ENCODE measurements at places on chromosomes 5 and 9.

- DNase-seq = no peak
- H3K4me3 ChIP-seq = peak overlapping the region; percentile 92
- no peaks in the 10 kb centered on the region for H3K27me3 ChIP-seq
- no peaks in the 10 kb centered on the region for H3K36me3 ChIP-seq
- H3K4me1 ChIP-seq = peaks cover 32% of the 10 kb centered on the region
These were observed 1.5 kb downstream of the DCAF10 start for GRCh38 chr9:37801959-37802711.

- peaks cover 7% of the 10 kb centered on the region for H3K4me1 ChIP-seq
- H3K36me3 ChIP-seq = no peaks in the 10 kb centered on the region
- no peaks in the 10 kb centered on the region for H3K27me3 ChIP-seq
- H3K4me3 ChIP-seq = no peak overlapping the region
- no peak overlapping the region for H3K27ac ChIP-seq
These were observed 50.4 kb downstream of the MAST4 start for GRCh38 chr5:66646570-66646969.

- peak; percentile 52 for DNase-seq
- H3K4me1 ChIP-seq = no peaks in the 10 kb centered on the region
- H3K27me3 ChIP-seq = no peaks in the 10 kb centered on the region
- H3K27ac ChIP-seq = no peak overlapping the region
- H3K36me3 ChIP-seq = peaks cover 40% of the 10 kb centered on the region
- no peak overlapping the region for H3K4me3 ChIP-seq
These were observed 84.7 kb downstream of the GOLPH3 start for GRCh38 chr5:32089146-32090000.

DNA sequence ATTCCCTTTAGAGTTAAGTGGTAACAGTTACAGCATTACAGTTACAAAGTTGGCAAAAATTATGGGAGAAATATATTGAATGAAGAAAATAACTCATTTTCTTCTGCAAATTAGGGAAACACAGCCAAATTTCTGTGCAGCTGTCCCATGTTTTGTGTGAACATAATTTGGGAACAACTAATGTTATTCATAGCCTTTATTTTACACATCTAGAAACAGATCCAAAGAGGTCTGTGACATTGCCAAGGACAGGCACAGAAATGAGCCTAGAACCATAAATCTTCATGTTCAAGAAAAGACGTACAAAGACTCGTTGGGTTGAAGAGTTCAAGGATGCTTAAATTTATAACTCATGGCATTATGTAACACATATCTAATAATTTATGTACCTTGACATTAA, 114.1 kb upstream of the TXNDC8 start:
- H3K4me1 ChIP-seq = no peaks in the 10 kb centered on the region
- DNase-seq = no peak
- H3K27ac ChIP-seq = no peak overlapping the region

DNA sequence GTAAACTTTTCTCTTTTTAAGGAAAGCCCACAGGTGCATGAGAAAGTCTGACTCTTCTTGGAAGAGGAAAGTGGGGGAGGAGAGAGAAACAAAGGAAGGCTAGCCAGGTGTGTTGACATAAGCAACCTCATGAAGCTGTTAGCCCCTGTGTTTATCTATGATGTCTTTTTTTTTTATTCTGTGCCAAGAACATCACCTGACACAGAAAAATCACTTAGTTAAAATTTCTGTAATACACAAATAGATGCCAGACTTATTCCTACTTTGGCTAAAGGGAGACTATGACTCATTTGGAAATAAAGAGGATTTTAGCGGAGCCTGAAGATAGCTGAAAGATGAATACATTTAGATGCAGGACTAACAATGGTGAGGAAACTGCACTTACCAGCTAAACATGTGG, 58.3 kb downstream of the BAAT start:
- H3K27ac ChIP-seq = no peak overlapping the region
- H3K4me3 ChIP-seq = no peak overlapping the region
- H3K36me3 ChIP-seq = no peaks in the 10 kb centered on the region
- no peaks in the 10 kb centered on the region for H3K27me3 ChIP-seq
- no peak for DNase-seq

- H3K27ac ChIP-seq = no peak overlapping the region
- H3K27me3 ChIP-seq = no peaks in the 10 kb centered on the region
- H3K4me3 ChIP-seq = no peak overlapping the region
- H3K36me3 ChIP-seq = no peaks in the 10 kb centered on the region
- H3K4me1 ChIP-seq = no peaks in the 10 kb centered on the region
- DNase-seq = no peak
These were observed 8.9 kb downstream of the IFNE start for GRCh38 chr9:21473236-21473635.

- H3K4me3 ChIP-seq = no peak overlapping the region
- no peaks in the 10 kb centered on the region for H3K27me3 ChIP-seq
- no peaks in the 10 kb centered on the region for H3K4me1 ChIP-seq
- H3K36me3 ChIP-seq = no peaks in the 10 kb centered on the region
- DNase-seq = peak; percentile 64
These were observed 48.6 kb upstream of the TLE1 start for GRCh38 chr9:81737871-81738507.

- peak overlapping the region; percentile 30 for H3K27ac ChIP-seq
- no peaks in the 10 kb centered on the region for H3K27me3 ChIP-seq
- no peaks in the 10 kb centered on the region for H3K36me3 ChIP-seq
- H3K4me1 ChIP-seq = no peaks in the 10 kb centered on the region
- DNase-seq = no peak
These were observed 209.3 kb downstream of the ZNF608 start for GRCh38 chr5:124537107-124537506.

GRCh38 chr9:33468215-33468730, 5.5 kb downstream of the NOL6 start:
- peaks cover 16% of the 10 kb centered on the region for H3K4me1 ChIP-seq
- no peak overlapping the region for H3K4me3 ChIP-seq
- peaks cover 84% of the 10 kb centered on the region for H3K36me3 ChIP-seq
- H3K27me3 ChIP-seq = no peaks in the 10 kb centered on the region
- no peak overlapping the region for H3K27ac ChIP-seq
- no peak for DNase-seq

DNA sequence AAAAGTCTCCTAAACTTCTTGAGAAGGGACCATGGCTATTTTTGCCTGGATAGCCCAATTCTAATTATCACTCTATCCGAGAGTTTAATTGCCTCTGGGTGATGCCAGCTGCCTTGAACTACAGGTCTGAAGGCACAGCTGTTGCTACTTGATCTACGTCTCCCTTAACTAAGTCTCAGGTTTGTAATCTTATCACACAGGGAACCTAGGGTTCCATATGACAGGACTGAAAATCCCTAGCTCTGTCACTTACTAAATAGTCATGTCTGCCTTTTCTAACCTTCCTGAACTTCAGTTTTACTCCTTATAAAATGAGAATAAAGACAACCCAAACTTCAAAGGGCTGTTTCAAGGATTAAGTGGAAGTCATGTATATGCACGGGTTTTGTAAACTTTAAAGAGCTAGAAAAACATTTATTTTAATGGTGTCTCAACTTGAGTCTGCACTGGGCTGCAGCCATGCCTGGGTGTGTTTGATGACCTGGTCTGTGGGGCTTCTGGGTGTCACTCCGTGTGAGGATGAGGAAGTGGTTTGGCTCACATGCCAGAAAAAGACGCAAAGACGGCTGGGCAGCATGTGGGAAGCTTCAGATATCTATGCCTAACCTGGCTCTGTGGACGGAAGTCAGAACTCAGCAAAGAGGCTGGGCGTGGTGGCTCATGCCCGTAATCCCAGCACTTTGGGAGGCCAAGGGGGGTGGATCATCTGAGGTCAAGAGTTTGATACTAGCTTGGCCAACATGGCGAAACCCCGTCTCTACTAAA, 129.3 kb upstream of the SLC44A1 start:
- H3K36me3 ChIP-seq = no peaks in the 10 kb centered on the region
- no peaks in the 10 kb centered on the region for H3K27me3 ChIP-seq
- no peaks in the 10 kb centered on the region for H3K4me1 ChIP-seq
- H3K27ac ChIP-seq = no peak overlapping the region

DNA sequence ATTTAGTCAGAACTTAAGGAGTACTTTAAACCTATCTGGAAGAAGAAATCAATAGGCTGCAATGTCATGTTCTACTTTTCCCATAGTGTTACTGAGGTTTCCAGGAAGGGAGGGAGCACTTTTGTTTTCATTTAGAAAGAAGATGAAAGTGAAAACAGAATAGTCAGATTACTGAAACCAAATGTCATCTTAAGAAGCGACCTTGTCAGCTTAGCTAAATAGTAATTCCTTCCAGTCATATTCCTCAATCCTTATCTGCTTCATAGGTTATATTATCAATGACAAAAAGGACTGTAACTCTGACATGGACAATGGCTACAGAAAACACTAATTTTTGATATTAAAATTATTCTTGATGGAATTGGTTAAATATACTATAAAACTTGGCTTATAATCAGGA, 27.7 kb downstream of the SAR1B start:
- no peak overlapping the region for H3K27ac ChIP-seq
- H3K36me3 ChIP-seq = peaks cover 64% of the 10 kb centered on the region
- H3K27me3 ChIP-seq = no peaks in the 10 kb centered on the region
- H3K4me3 ChIP-seq = no peak overlapping the region
- no peak for DNase-seq

DNA sequence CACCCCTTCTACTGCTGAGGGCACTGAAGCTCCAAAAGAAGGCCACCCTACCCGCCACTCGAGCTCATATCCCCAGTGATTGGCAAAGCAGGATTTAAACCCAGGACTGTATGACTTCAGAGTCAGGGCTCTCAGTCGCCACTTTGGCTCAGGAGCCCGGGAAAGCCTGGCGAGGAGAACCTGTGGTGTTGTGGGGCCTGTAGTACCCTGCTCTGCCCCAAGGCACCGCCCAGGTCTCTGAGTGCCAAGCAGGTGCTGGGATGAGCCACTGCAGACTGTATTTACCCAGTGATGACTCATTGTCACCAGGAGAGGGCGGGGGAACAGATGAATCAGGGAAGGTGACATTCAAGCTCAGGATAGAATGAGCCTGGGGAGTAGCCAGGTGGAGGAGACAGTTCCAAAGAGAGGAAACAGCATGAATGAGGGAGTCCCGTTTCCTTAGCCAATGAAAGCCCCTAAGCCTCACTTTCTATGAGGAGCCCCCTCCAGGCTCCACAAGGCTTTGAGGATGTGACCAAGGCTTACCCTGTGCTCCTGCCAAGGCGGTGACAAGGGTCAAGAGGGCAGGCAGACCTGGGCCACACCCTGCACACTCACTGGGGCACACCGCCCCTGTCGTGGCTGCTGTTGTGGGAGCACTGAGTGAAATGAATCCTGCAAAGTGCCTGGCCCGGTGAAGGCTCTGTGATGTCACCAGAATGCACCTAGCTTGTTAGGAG, 17.8 kb upstream of the DPM2 start:
- H3K27ac ChIP-seq = peak overlapping the region; percentile 76
- H3K4me3 ChIP-seq = no peak overlapping the region
- no peak for DNase-seq
- no peaks in the 10 kb centered on the region for H3K36me3 ChIP-seq

All from right atrium auricular region (tissue), 2 donors.